ENCODE measurements at places on chromosomes 4 and X.

DNA sequence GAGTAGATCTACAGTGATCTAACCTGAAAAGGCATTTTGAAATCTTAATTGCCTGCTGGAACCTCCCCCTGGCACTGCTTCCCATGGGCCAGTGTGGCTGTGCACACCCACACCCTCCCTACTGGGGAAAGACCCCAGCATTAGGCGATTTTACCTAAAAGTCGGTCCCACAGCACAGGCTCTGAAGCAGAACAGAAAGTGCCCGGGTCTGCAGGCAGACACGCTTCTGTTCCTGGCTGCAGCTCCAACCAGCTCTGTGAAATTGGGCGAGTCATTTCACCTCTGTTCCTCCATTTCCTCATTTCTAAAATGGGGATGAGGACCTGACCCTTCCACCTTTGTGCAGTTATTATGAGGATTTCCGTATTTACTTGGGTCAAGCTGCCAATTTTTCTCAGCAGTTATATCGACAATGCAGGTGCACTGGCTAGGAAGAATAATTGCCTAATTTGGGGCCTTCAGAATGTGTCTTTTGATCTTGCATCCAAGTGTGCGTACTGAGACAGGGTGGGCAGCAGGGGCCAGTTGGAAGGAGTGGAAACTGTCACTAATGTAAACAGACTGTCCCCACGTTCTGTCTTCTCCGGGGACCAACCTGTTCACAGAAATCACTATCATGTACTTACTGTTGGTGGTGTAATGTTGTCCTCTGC is 7.1 kb downstream of the KLF3 start:
- no peak for DNase-seq

- peak; percentile 35 for DNase-seq
Measured at GRCh38 chr4:25367004-25367621, 9.9 kb upstream of the ANAPC4 start.

DNA sequence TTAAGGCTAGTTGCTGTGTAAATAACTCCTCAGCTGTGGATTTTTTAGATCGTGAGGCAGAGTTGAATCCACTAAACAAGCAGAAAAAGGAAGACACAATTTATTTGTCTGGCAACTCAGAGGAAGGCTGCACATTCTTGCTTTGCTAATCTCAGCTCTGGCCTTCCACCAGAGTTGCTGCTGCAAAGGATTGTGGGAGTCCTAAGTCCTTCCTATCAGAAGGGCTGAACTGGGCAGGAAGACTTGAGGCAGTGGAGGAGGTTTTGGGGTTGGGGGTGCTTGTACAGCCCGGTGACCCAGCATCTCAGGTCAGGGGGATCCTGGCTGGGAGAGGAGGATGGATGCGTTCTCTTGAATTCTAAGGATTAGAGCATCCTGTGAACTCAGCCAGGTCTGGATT is 11.0 kb upstream of the VSIG1 start:
- DNase-seq = no peak

DNA sequence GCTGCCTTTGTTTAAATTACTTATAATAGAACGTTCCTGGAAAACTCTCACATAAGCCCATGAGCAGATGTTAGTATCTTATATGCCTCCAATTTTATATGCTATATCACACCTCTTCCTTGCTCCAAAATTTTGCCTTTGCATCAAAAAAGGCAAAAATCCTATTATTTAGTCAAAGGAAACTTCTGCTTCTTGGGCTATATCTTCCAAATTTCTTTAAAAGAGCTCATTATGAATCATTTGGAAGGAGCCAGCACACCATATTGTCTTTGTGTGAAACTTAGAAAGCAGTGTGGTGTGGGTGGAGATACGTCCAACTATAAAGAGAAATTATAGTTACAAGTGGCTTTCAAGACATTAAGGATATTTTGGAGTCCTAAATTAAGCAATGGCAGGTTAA is 35.7 kb downstream of the NHS start:
- DNase-seq = no peak

DNA sequence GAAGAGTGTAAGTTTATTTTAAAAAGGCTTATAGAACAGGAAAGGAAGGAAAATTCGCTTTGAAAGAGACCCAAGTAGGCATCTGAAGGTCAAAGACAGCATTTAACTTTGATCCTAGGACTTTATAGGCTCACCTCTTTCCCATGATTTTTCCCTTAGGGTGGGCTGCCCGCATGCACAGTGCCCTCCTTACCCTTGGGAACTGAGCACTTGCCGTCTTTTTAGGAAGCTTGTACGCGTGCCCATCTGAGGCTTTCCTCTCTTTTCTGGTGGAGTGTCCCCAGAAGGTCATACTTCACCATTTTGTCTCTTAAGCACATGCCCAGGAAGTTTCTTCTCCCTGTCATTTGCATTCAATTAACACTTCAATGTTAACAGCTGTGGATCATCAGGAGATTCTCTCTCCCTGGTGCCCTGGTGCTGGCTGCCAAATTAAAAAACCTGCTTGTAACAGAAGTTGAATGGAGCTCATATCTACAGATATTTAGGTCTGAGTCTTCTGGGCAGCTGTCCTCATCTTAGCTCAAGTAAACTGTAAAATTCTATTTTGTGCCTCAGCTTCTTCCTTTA is 38.4 kb upstream of the IL9R start:
- DNase-seq = no peak

GRCh38 chrX:72107320-72107719 is 24.4 kb downstream of the RTL5 start:
- no peak for DNase-seq

DNA sequence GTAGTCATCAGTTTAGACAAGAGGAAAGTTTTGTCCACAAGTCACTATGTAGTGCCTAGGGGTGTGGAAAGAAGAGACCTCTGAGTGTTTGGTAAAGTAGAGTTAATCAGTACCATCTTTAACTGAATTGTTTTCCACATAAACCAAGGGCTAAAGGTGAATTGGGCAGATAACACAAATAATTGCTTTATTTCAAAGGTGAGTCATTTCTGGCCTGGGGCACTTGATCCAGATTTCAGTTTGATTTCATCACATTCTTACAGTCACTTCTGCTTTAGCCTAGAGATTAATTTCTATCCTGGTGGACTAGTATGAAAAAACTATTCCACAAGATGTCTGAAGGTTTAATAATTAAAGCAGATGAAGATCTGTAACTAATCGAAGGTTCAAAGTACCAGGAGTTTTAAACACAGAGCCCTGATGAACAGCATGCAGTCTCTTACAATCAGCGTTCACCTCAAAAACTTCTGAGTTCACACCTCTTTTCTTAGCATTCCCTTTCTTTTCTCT is 74.5 kb upstream of the BOD1L1 start:
- DNase-seq = no peak

DNA sequence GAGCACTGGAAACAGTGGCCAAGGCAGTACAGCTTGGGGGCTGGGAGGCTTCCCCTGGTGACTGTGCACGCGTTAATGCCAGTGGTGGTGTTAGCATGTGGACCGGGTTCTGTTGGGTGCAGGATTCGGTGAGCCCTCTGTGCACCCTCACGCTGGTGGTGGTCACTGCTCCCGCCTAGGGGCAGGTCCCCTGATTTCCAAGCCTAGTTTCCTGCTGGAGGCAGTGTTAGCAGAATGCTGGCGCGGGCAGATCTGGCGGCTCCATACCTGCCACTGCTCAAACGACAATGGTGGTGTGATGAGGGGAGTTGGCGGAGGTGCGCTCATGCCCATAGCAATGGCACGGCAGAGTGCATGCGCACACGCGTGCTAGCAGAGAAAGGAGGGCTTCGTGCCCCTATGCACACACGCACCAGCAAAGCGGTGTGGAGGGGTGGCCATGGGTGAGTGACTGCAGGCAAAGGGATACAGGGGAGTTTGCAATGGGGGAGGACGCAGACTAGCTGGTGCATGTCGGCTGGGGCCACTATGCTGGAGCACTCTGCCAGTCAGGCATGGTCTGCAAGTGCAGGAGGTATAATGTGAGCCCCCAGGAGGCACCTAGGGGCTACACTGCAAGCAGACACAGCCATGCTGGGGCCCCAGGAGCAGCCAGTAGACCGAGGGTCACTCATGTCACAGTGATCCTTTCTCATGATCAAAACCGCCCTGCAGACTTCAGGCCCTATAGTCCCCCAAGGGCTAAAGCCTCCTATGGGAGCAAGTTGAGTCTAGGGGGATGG is 93.0 kb downstream of the MAGEE1 start:
- DNase-seq = no peak

DNA sequence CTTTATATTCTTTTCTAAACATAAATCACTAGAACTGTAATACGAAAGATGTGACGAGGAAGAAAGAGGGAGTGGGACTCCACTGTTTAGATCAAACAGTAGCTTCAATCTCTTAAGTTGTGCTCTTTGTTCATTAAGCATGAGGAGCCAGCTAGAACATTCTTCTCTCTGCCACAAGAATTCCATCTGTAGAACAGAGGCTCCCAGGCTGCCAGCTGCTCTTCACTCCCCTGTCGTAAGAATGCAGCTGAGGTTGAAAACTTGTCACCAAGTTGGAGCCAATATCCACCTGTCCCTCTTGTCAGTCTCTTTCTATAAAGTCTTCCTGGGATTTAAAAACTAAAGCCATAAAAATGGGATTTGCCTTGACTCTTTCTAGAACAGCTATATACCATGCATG is 65.0 kb upstream of the SEC24B start:
- no peak for DNase-seq

DNA sequence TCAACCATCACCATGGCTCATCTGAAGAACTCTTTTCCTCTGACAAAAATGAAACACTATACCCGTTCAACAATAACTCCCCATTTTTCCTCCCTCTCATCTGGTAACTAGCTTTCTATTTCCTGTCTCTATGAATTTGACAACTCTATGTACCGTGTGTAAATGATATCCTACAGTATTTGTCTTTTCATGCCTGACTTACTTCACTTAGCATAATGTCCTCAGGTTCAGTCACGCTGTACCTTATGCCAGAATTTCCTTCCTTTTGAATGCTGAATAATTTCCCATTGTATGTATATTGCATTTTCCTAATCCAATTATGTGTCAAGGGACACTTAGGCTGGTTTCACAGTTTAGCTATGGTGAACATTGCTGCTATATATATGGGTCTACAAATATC is 18.2 kb downstream of the MAGEA9 start:
- no peak for DNase-seq

- DNase-seq = no peak
Measured at GRCh38 chr4:89254847-89255246, 52.8 kb downstream of the GPRIN3 start.

GRCh38 chr4:109631532-109632108 is 71.6 kb downstream of the MCUB start:
- no peak for DNase-seq

DNA sequence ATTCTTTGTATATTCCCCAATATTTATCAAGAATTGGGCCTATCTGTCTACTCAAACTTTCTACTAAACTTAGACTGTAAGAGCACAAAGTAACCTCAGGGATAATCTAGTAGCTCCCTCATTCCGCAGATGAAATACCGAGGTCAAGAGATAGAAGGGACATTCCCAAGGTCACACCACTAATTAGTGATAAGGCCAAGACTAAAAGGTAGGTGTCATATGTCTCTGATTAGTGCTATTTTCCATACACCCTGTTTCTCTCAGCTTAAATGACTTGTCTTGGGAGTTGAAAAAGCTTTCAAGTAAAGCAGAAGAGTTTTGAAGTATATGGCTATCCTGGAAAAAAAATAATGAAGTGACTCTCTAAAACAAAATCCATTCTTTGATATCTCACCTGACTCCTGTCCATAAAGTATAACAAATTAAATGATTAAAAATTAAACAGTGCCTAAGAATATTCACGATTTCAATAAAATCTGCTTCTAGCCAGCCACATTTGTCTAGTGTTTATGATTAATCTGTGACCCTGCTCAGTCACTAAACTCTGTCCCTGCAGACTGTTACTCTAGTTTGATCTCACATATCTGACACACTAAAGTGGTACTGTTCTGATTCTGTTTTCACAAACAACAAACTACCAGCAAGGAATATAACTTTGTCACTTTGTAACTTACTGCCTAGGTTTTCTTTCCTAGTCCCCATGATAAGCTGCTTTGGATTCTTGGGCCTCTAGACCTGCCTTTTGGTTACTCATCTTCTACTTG is 10.3 kb downstream of the GPR174 start:
- DNase-seq = no peak

DNA sequence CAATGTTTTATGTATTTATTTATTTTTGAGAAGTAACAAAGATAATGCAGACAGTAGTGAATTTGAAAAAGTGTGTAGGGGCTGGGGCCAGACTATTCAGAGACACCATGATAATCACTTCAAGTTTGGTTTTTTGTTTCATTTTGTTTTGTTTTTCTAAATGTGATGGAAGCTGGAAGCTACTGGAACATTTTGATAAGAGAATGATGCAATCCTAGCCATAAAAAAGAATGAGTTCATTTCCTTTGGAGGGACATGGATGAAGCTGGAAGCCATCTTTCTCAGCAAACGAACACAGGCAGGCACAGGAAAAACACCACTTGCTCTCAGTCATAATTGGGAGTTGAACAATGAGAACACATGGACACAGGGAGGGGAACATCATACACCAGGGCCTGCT is 706.6 kb upstream of the EPHA5 start:
- no peak for DNase-seq

- DNase-seq = no peak
Measured at GRCh38 chr4:114225436-114225835, 246.0 kb upstream of the ARSJ start.

DNA sequence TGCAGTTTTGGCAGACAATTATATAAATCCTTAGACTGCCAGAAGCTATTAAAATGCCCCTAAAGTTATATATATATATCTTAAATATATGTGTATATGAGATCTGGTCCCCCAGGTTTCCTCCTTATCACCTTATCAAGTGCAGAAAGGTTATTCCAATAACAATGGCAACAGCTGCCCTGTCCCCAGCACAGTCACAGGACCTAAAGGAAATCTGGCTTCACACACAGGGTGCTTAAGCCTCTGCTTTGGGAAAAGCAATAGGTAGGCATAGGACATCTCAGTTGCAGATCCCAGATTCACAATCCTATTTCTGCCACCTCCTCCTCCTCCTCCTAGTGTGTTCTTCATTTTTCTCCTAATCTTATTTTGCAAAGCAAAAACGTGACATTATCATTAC is 5.8 kb downstream of the SLC25A53 start:
- no peak for DNase-seq

GRCh38 chr4:149933883-149934282 is 118.2 kb upstream of the IQCM start:
- peak; percentile 6 for DNase-seq

GRCh38 chrX:20451929-20452328 is 185.2 kb upstream of the RPS6KA3 start:
- no peak for DNase-seq

DNA sequence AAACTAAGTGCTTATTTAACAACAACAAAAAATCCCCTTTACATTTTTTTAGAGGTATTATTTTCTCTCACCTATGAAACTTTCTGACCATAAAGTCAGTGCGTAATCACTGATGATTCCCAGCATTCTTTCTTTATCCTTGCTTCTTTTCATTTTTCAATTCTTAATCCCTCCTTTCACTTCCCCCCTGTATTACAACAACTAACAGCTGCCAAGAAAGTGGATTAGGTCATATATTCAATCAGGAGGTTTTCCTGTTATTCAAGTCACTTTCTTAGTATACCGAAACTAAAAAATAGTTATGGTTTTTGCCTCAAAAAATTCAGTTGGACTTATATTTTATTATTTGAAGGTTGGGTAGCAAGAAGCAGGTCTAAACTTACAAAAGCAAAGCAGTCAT is 2.1 kb upstream of the STAP1 start:
- DNase-seq = no peak
